ENCODE measurements at places on chromosomes 16 and 17. TPM values are rescaled to one million over a fixed set of nuclear protein-coding genes. Genes with fewer than 3 reads are reported as not detected.

DNA sequence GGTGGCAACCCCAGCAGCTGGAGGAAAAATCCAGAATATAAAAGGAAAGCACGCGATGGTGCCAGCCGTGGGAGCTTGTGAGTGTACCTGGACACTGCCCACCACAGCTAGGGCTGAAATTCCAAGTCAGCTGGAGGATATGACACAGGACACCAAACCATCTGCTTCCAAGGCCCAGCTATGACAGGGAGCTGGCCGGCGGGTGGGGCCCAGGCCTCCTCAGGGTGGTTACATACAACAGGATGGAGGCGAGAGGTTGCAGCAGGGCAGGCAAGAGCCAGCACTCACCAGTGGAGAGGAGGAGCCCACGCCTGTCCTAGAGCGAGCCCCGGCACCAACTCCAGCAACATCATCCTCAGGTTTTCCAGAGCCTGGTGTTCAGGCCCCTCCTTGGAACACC, 163.2 kb upstream of the RPL38 start:
- no peak for DNase-seq

GRCh38 chr16:81784072-81784795, 5.1 kb downstream of the PLCG2 start:
- DNase-seq: no peak

DNA sequence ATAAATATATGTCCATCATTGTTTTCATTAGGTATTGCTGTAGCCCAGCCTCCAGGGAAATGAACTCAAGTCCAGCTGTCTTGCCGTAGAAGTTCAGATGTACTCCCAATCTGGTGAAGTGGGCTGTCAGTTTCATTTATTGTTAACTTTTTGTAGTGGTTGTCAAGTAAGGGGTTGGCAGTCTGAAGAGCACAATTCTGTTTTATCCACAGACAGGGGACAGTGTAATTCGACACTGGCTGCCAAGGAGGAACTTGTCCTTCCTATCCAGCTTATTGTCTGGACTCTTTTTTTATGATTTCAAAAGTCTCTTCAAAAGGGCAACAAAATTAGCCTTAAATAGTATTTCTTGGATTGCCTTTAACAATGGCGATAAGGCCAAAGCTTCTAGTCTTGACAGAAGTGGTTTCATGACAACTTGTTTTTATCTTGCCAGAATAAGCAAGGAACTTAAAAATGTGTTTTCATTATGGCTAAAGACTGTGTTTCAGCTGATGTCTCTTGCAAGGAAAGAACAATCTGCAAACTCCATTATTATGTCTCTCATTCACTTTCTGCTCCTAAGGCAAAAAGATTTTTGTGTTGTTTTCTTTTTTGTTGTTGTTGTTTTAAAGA, 73.9 kb upstream of the TANC2 start:
- DNase-seq: no peak

DNA sequence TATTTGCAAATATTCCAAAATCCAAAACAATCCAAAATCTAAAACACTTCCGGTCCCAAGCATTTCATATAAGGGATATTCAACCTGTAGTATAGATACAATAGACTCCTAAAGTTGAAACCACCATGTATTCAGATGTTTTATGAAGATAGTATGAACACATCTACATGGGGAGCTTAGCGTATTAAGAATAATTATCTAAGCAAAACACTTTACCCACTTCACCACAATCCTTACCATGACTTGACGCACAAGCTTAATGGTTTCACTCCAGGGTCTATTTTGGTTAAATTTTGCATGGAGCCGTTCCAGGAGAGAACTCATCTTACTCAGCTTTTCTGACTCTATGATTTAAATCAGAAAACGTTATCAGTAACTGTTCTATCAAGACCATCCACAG, 3.5 kb downstream of the MED1 start:
- no peak for DNase-seq

DNA sequence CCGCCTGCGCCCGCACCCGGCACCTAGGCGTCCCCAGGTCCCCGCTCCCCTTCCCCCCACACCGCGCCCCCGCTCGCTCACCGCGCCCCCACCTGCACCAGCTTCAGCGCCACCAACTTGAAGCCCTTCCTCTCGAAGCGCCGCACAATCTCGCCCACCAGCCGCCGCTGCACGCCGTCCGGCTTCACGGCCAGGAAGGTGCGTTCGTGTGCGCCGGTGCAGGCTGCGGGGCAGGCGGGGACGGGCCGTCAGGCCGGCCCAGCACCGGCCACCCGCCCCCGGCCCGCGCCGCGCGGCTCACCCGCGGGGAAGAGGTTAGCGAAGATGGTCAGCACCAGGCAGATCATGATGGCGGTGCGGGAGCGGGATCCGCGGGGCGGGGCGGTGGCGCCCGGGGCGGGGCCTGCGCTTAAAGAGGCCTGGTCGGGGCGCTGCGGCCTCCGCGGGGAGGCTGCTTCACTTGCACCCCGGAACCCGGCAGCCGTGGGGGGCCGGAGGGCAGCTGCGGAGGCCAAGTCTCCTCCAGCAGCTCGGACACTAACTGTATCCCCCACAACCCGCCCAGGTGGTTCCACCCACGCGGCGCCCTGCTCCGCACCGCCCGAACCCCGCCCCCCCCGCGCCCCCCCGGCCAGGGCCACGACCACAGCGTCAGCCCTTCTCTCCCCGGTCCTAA, at the start of gene NME3:
Gene NME3, minus strand, starts transcription at position 356 of the 676 bp plus-strand sequence. Its CDS starts 9 bp downstream, at position 347.
- peak; percentile 96 for DNase-seq

- no peak for DNase-seq
Measured at GRCh38 chr16:57991551-57992059, 8.9 kb downstream of the ZNF319 start.

GRCh38 chr16:16015849-16016248, 66.4 kb downstream of the ABCC1 start:
- DNase-seq: no peak

GRCh38 chr17:48504953-48505352, 25.9 kb downstream of the HOXB1 start:
- DNase-seq: no peak

DNA sequence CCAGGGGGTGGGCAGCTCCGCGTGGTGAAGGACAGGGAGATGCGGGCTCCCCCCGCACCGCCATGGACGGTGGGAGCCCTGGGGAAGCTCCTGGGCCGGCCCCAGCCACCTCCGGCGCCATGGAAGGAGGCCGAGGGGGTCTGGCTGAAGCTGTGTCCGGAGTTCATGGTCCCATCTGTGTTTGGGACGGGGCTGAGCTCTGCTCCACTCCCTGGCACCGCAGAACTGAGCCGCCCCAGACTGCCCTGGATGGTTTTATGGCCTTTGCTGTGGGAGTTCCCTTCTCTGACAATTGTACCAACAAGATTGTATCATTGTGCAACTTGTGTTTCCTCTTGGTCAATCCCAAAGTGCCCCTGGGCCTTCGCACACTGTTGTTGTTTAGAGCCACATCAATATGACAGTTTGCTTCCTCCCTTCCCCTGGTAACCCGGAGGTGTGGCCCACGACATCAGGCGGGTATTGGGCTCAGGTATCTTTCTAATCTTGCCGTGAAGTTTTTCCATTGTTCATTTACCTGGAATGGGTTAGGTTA, 942 bp downstream of the KRT23 start:
- no peak for DNase-seq

GRCh38 chr16:15949210-15950160, at the start of gene ABCC1:
Gene ABCC1, plus strand, starts transcription at chr16:15949616. Its CDS starts 136 bp downstream, at chr16:15949752.
- peak; percentile 85 for DNase-seq

GRCh38 chr17:64491034-64491860, 5.6 kb downstream of the POLG2 start:
- peak; percentile 90 for DNase-seq

DNA sequence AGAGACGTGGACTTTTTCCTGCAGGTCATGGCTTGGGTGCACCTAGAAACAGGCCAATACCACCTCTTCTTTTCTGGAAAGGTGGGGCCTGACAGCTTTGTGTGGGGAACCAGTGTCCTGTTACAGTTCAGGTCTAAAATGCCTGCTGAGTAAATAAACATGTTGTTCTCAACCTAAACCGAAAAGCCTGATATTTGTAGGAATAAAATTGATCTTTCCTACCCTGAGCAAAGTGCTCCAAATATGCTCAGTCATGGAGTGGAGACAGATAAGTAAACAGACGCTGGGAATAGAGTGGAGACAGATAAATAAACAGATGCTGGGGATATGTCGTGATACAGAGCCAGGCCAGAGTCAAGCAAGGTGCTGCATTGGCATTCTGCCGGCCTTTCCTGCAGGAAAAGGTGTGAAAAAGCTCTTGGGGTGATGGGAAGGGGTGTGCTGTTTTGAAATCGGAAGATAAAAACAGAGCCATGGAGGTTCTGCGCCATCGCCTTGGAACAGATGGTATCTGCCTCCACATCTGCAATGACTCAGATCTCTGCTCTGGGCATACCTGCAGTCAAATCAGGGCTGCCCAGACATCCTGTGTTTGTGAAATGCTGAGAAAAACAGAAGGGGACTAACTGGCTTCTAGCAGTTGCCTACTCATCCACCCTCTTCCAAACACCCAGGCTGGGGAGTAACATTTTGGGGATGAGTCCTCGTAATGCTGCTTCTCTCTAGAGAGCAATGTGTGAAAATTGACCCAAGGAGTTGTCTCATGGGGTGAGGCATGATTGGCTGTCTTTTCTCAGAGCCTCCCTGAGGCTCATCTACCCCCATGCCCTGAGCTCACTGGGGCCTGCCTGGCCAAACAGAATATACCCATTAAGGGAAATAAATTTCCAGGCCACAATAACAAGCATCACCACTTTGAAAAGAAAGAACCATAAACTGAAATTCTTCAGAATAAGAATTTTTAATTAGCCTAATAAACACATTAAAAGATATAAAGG, 16.8 kb upstream of the TRPV2 start:
- DNase-seq: peak; percentile 74

- no peak for DNase-seq
Measured at GRCh38 chr16:73483076-73483791, 435.3 kb upstream of the ZFHX3 start.

DNA sequence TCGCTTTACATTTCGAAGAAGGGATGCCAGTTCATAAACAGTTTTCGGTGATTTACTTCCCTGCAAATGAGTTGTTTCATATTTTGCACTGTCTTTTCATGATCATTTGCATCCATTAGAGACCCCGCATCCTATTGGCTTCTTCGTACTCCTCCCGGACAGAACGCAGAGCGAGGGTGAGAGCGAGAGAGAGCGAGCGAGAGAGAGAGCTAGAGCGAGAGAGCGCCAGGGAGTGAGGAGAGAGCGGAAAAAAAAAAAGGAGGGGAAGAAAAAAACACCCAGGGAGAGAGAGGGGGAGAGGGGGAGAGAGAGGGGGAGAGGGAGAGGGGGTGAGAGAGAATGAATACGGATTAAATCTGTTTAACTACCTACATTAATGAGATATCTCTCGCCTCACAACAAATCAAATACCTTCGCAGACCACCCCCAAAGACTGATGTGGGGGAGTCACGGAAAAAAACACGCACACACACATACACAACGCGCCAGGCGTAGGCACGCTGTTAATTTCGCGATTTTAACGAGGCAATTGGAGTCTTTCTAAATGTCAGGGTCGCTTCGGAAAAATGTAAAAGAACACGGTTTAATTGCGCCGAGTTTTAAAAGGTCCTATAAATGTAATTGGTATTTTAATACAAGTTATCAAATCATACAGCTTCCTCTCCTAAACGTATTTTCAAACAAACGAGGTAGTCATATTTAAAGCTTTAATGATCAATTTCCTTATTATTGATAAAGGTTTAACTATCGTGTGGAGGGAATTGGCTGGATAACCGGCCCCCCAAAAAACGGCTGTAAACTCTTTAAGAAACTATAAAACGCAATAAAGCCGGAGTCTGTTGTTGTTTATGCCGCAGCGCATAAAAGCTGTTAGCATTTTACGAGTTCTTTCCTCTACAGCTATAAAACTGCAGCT, at the start of gene HOXB8:
Gene HOXB8, minus strand, starts transcription at position 246 of the 916 bp plus-strand sequence. CDS start 588 bp downstream, outside the sequence.
- no peak for DNase-seq

Gene ZMYND15
- total RNA-seq: not detected

Gene MCRIP1
- total RNA-seq: 51.9 TPM

Gene SCARF1
- total RNA-seq: 9.5 TPM

Gene EFNB3
- total RNA-seq: not detected

Gene KLHDC4
- 76.1 TPM for total RNA-seq

Gene OR3A3
- not detected for total RNA-seq

Gene TK1
- 66.7 TPM for total RNA-seq

Measured in activated CD4-positive, alpha-beta T cell treated with anti-CD3 and anti-CD28 coated beads, Interleukin-2, amount 10 ng/mL, durations not matched to agents 24 days and 14 days (primary cell).